ENCODE measurements at places on chromosomes 7 and 10.

- DNase-seq, result no peak
Measured at GRCh38 chr7:130288168-130288567, 4.8 kb upstream of the CPA4 start.

DNA sequence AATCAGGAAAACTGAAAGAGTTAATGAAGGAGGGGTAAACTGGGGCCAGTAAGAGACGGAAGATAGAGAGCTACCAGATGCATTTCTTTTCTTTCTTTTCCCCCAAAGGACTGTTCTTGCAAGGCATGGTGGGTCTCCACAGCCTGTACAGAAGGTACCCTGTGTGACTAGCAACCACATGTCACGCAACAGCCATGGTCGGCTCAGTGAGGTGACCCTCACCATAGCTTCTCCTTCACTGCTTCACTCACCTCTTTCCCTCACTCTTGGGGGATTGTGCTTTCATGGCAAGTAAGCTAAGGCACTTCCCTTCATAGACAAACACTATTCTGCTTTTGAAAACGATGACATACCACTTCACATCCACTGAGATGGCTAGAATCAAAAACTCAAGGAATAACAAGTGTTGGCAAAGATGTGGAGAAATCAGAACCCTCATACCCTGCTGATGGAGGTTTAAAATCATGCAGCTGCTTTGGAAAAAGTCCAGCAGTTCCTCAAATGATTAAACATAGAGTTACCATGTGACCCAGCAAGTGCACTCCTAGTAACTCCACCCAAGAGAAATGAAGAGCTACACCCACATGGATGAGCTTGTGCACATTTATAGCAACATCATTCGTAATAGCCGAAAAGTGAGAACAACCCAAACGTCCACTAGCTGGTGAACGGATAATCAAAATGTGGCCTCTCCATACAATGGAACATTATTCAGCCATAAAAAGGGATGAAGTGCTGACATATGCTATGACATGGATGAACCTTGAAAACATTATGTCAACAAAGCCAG is 3.8 kb upstream of the INSIG1 start:
- DNase-seq, result no peak

GRCh38 chr7:156735851-156736250 is 95.3 kb downstream of the RNF32 start:
- DNase-seq, result no peak

DNA sequence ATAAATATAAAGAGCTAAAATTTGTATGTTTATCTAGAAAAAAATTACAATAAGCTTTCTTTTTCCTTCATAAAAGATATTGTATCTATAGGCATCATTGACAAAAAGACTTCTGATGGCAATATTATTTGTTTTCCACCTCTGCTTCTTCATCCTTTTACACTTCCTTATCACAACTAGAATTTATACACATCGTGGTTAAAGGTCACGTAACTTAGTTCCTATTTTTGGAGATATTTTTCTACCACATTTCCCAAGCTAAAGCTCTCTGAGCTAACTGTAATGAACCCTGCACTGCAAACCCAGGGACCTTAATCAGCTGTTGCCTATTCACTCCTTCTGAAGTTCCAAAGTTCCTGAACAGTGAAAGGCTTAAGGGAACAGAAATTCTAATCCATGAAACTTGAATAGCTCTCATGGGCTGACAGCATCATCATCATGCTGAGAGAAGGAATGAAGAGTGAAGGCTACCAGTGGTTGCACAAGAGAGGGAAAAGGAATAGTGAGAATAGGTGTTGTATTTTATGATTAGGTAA is 106.1 kb upstream of the SLC13A1 start:
- no peak for DNase-seq

DNA sequence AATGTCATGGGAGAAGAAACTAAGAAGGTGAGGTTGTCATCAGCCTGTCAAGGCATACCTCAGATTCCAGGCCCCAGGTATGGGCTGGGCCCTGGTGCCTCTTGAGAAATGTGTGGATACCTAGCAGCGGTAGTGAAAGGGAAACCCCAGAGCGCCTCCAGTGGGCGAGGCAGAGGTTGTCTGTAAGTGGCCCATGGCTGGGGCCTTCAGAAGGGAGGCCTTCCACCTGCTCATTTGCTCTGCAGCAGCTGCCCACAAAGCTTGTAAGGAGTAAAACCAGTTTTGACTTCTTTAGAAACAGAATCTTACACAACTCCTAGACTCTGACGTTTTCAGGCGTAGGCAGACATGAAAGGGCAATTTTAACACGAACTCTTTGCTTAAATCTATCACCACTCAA is 509.9 kb downstream of the PARD3 start:
- DNase-seq, result no peak

GRCh38 chr10:28678687-28679457 is 1.6 kb downstream of the BAMBI start:
- DNase-seq, result no peak

GRCh38 chr10:17085011-17085725 is 44.4 kb downstream of the CUBN start:
- DNase-seq, result no peak

- DNase-seq, result no peak
Measured at GRCh38 chr7:140451716-140452115, 27.6 kb downstream of the MKRN1 start.

GRCh38 chr7:99451936-99452335 is 13.2 kb downstream of the CPSF4 start:
- no peak for DNase-seq

- no peak for DNase-seq
Measured at GRCh38 chr7:122038904-122039303, 105.1 kb downstream of the AASS start.

GRCh38 chr7:158868764-158869410 is 12.5 kb downstream of the DYNC2I1 start:
- no peak for DNase-seq

DNA sequence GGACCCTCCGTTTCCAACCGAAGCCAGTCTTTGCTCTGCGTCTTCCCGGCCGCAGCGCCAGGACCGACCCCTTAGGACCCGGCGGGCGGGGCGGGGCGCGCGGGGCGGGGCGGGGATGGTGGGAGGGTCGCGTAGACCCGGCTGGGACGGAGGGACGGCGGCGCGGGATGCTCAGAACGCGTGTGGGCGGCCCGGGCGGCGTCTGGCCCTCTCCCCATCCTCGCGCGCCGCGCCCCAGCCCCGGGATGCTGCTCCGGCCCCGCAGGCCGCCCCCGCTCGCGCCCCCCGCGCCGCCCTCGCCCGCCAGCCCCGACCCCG is at the start of gene UTF1:
Gene UTF1, plus strand, starts transcription at position 174 of the 318 bp plus-strand sequence. Its CDS starts 72 bp downstream, at position 246.
- no peak for DNase-seq

GRCh38 chr10:73597346-73597745 is 6.2 kb upstream of the USP54 start:
- DNase-seq, result no peak

- DNase-seq, result no peak
Measured at GRCh38 chr10:19572056-19572455, 244.2 kb upstream of the PLXDC2 start.

DNA sequence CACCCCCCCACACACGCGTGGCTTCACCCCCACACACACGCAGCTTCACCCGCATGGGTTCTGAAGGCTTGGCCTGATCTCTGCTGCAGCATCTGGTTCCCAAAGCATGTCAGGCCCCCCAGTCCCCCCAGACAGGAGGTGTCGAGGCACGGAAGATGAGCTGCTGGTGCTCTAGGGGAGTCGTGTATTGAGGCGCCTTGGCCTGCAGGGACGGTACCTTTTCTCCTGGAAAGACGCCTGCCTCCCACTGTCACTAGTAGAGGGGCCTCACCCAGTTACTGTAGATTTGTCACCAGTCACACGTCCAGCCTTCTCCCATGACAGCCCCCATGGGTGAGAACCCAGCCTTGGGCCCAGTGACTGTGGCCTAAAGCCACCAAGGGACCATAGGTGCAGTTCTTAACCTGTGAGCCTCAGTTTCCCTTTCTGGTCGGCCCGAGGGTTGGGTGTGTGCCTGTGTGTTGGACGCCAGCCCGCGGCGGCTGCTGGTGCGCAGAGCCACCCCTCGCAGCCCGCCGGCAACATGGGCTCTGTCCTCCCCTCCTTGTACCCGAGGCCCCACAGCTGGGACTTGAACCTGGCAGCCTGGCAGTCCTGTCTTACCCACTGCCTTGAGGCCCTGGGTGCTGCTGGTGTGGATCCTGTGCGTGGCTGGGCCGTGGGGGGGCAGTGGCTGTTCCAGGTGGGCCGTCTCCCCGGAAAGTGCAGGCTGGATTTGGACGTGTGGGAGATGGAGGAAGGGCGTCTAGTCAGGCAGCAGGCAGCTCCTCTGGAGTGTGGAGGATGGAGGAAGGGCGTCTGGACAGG is 81.7 kb downstream of the NKX6-2 start:
- DNase-seq, result no peak

- DNase-seq, result no peak
Measured at GRCh38 chr7:15989194-15989593, 302.7 kb upstream of the MEOX2 start.

GRCh38 chr10:117007080-117007479 is 2.1 kb upstream of the SHTN1 start:
- no peak for DNase-seq

DNA sequence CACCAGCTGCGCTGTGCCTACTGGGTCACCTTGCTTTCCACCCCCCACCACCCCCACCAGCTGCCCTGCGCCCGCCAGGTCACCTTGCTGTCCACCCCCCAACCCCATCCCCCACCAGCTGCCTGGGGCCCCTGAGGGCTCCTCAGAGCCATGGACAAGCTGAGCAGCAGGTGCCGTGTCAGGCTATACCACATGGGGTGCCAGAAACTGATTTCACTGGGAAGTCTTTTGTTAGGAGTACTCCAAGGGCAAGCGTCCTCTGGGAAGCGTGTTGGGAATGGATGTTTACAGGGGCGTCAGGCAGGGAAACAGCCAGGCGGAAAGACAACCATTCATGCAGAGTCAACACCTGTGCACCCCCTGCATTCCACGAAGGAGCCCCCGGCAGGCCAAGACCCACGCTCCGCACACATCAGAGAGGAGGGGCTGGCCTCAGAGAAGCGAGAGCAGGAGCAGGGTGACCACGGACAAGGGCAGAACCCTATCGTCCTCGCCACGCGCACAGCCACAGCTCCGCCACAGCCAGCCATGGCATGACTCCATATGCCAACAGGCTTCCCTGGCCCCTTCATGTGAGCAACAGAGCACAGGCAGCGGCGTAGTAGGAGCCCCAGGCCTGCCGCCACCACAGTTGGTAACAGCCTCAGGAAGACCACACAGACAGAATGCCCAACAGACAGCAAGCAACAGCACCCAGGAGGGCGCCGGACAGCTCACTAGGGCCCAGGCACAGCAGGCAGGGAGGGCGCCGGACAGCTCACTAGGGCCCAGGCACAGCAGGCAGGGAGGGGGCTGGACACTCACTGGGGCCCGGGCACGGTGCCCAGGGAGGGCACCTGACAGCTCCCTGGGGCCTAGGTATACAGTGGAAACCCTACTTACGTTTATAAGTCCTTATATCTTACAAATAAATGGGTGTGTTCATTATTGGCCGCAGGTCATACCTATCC is 180.8 kb downstream of the MAD1L1 start:
- no peak for DNase-seq

GRCh38 chr10:36073796-36074345 is 431.8 kb upstream of the FZD8 start:
- no peak for DNase-seq

DNA sequence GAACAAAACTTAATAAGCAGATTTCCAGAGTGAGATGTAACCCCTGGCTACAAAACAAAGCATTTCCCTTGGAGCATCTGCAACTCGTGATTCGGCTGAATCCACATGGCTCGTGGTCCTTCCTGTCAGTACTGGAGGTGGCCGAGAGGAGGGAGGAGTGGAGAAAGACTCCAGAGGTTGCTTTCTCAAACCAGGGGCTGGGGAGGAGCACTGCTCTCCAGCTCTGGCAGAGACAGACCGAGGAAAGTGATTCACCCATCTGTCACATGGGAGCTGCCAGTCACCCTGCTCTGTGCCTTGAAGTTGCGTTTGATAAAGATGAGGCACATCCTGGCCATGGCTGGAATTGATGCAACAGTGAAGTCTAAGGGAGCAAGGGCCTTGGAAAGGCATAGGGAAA is 72.7 kb downstream of the COL13A1 start:
- DNase-seq, result no peak

DNA sequence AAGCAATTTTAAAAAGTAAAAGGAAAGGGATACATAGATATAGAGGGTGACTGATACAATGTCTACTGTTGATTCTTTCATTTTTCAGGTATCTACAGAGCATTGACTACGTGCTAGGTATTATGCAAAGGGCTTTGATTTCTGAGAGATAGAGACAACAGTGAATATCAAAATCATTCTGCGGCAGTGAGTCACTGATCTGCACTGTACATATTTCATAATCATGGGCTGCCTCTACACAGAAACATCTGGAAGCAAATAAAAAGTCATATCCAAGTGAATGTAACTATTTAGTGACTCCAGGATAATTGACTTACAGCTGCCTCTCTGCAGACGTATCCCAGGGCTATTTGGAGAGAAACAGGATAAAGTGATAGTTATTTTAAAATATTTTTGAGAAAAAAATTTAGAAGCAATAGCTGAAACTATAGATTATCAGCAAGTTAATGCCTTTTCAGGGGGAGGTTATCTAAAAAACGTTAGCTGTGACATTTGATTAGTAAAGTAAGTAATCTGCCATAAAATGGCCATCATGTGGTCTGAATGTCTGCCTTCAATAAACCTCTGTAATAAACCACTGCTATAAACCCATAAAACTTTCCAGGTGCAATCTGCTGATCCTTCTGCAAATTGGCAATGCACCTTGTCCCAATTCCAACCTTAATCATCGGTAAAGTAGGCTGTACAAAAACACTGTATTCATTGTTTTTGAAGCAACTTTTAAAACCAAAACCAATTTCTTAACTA is 43.7 kb downstream of the CPXM2 start:
- DNase-seq, result no peak

All from stimulated activated CD8-positive, alpha-beta memory T cell treated with anti-CD3 and anti-CD28 coated beads, Interleukin-12 subunit alpha, Interleukin-12 subunit beta, amount 100 ng/mL, for 4 hours (primary cell).